ENCODE measurements at places on chromosomes 12 and 14.

DNA sequence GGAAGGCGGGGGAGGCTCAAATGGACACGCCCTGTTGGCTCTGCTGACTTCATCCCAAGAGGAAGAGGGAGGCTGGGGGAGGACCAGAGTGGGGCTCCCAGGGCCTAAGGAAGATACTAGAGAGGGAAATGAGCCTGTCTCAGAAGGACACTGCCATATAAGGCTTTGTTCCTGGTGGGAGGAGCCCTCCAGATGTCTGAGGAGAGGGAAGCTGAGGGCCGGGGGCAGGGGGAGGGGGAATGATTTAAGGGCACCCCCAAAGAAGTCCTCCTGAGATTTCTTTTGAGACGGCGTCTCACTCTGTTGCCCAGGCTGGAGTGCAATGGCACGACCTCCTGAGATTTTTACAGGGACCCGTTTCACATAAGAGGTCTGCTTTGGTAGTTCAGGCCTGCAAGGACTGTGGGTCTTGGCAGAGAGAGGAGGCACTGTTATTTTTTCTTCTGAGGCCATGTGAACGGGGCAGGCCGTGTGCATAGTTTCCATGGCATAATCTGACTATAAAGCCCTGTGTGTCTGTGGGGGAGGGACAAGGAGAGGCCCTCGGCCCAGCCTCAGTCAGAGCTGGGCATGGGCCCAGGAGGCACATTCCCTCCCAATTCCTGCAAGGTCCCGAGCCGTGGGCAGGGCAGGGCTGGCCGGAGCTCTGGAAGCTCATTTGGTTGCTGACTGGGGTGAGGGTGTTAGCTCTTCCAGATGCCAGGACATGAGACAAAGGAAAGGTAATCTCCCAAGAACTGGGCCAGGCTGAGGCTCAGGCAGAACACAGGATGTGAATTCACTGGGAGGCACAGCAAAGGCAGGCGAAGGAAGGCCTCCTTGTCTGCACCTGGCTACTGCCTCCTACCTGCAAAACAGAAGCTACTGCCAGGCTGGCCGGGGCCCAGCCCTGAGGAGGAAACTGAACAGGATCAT lies 22.2 kb upstream of the PLEKHG3 start:
- no peak for DNase-seq

DNA sequence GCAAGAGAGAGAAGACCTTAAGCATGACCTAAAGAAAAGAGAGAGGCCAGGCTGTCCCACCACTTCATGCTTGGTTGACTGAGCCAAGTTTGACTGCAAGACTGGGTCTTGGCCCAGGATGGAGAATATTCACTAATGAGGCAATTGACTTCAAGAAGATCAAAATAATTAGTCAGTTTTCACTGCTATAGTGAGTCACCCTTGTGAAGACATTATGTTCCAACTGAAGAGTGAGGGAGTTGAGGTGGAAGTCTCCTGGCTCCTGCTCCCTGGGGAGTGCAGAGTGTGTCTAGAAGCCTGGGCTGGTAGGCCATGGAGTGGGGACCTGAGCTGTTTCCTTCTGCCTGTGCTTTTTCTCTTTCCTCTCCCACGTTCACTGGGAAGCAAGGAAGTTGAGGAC lies 117.6 kb downstream of the CACNA1C start:
- no peak for DNase-seq

GRCh38 chr14:89302396-89302950 lies 114.6 kb downstream of the FOXN3 start:
- DNase-seq, result no peak

DNA sequence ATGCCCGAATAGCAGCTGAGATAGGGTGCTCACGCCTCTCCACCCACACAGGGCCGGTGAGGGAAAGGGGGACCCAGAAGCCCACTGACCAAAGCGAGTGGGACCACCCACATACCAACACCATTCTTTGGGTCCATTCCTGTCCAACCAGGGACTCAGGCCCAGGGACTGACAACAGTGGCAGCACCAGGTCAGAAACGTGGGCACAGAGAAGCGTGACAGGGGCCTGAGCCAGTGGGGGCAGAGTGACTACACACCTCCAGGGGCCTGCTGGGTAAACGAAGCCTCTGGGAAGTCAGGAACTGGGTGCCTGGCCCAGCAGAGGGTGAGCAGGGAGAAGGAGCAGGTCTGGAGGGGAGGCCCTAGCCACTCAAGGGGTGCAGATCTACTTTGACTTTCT lies 13.7 kb downstream of the SPRYD3 start:
- DNase-seq, result no peak

GRCh38 chr12:115872212-115872611 lies 405.3 kb downstream of the MED13L start:
- DNase-seq, result no peak

- no peak for DNase-seq
Observed at GRCh38 chr14:72892103-72892878, 1.6 kb downstream of the DPF3 start.

DNA sequence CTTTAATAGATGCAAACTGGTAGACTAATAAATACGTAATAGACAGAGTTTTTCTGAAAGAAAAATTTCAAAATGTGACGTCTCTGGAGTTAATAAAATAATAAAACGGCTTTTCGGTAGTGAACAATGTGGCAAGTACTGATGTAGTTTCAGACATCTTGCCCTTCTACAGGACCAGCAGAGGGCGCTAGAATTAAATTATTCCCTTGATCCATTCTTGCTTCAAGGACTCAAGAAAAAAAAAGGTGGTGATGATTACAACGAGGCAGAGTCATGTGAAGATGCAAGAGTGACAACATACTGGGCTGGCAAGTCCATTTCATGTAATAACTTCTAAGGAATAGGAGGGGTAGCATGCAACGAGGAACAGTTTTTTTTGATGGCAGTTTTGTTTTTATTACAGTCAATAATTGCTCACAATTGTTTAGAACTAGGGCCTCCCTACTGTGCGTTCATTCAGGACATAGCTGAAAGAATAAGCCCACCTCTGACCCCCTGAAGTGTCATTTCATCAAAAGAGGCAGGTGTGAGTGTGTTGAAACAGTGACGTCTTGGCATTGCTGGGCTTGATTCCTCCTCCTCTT lies 101.0 kb upstream of the GZMB start:
- DNase-seq, result no peak

DNA sequence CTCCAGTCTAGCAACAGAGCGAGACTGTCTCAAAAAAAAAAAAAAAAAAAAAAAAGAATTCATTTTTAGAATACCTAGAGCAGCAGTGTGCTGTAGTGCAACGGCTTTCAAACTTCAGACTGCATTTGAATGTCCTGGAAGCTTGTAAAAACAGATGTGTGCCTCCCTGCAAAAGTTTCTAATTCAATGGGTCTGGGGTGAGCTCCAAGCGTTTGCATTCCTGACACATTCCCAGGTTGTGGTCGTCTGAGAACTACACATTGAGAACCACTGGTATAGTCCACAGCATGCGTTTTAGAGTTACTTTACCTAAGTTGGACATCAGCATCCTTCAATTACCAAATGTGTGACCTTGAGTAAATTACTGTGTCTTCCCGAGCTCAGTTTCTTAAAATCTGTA lies 816.8 kb downstream of the NRXN3 start:
- no peak for DNase-seq

GRCh38 chr14:71096947-71097346 lies 189.7 kb downstream of the PCNX1 start:
- DNase-seq, result no peak

GRCh38 chr12:120119271-120119973 lies 2.9 kb upstream of the RAB35 start:
- no peak for DNase-seq

DNA sequence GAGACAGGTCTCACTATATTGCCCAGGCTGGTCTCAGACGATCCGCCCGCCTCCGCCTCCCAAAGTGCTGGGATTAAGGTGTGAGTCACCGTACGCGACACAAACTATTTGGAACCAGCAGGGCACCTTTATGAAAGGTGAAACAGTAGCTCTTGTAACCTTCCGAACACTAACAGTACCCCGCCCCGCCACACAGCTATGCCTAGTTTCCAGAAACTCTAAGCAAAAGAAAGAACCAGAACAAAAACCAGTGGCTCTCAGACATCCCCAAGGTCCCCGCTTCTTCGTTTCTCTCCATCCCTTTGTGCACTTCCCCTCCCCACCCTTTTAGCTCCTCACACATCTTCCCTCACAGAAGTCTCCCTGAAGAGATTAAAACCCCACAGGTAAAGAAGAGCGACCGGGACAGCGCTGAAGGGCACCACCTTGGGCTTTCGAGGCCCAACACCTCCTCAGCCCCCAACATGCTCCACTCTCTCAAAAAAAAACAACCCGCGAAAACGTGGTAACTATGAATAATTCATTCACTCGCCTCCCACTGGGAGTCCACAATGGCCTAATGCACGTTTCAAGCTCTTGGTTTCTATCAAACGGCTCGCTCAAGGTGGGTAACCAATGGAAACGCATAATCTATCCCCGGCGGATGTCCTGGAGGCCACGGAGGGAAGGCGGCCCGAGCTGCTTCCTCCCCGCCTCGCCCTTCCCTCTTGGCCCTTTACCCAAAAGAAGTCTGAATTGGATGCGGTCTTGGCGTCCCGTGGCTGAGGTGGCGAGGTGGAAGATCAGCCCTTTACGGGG lies 877 bp downstream of the BAG5 start:
- DNase-seq, result no peak

GRCh38 chr12:57793920-57794319 lies 11.3 kb downstream of the TSFM start:
- no peak for DNase-seq

- no peak for DNase-seq
Observed at GRCh38 chr12:108788076-108788782, 56.9 kb upstream of the CORO1C start.

DNA sequence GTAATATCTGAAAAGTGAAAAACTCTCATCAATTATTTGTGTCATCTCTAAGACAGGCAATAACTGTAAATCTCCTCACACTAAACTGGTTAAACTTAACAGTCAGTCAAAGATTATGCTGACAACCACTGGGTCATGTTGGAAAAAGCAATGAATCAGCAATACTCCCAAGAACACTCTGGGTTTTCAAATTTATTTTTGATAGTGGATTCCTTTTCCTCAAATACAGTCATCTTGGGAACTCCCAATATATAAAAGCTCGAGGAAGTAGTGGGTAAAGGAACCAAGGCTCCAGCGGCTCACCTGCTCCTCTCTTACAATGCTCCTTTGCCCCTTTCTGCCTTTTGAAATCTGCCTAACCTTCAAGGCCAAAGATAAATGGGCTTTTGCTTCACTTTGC lies 70.0 kb downstream of the ARMH4 start:
- DNase-seq, result no peak

- DNase-seq, result no peak
Observed at GRCh38 chr12:124497658-124498057, 69.8 kb downstream of the NCOR2 start.
